ENCODE measurements at places on chromosomes 11 and 22.

- DNase-seq, result no peak
These were observed 176.4 kb downstream of the SHANK2 start for GRCh38 chr11:71075871-71076420.

DNA sequence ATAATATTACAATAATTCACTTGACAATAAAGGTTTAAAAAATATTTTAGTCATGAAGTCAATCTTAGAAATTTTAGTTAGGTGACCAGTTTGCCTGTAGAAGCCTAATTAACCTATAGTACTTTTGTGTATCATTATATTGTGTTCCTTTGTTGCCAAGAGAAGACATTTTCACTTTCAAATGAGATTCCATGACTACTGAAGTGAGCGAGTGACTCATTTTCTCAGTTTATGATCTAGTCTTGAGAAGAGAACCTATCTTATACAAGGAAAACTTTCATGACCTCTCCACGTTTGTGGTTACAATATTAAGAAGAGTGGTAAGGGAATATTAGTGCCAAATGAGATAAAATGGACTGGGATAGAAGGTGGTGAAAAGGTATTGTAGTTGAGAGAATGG is 423.9 kb upstream of the CHORDC1 start:
- no peak for DNase-seq

GRCh38 chr11:85989746-85990145 is 79.1 kb downstream of the PICALM start:
- no peak for DNase-seq

GRCh38 chr11:613369-613968 is 2.3 kb downstream of the IRF7 start:
- DNase-seq, result peak; percentile 60
